ENCODE measurements at places on chromosomes 2 and 18.

GRCh38 chr18:59049721-59050660 is 89.7 kb upstream of the SEC11C start:
- DNase-seq = no peak

DNA sequence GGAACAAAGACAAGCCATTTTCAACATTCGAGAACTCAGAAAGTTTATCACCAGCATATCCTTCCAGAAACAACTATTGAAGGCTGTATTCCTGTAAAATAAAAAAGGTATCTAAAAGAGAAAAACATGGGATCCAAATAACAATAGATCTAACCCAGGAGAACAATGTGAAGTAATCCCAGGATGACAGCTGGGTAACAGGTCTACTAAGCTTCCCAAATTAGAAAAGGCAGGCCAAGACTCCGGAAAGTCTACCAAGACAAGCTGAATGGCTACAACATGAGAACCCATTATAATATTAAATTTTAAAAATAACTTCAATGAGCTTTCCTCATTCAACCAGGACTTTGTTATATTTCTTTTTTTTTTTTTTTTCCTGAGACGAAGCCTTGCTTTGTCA is 6.5 kb downstream of the PIAS2 start:
- no peak for DNase-seq

DNA sequence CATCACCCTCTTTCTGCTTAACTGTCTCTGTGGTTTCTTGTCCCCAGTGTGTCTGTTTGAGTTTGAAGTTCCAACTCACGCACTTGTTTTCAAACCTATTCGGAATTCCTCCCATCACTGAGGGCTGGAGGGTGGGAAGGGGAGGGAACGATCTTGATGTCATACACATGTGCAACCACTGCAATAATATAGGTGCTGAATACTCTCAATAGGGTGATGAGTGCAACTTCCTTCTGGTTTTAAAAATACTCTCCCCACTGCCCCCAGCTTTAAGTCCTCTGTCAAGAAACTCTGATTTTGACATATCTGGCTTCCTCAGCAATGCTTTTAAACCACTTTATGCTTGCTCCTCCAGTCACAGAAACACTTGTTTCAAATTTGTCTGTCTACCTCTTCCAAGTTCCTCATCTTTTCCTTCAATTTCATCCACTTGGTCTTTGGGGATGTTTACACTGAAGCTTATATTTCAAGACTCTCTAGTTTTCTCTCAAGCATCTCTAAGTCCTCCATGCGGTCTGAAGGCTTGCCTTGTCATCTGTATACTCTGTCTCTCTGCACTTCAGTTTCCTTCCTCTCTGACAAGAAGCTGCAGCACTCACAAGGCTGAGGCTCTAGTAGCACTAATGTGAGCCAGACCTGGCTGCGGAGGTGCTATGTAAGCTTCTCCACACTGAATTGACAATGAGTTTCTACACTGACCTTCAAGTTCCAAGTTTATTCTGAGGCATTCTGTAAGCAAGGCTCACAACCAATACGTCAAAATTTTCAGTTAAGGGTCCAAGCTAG is 422.3 kb downstream of the ZEB2 start:
- DNase-seq = no peak

DNA sequence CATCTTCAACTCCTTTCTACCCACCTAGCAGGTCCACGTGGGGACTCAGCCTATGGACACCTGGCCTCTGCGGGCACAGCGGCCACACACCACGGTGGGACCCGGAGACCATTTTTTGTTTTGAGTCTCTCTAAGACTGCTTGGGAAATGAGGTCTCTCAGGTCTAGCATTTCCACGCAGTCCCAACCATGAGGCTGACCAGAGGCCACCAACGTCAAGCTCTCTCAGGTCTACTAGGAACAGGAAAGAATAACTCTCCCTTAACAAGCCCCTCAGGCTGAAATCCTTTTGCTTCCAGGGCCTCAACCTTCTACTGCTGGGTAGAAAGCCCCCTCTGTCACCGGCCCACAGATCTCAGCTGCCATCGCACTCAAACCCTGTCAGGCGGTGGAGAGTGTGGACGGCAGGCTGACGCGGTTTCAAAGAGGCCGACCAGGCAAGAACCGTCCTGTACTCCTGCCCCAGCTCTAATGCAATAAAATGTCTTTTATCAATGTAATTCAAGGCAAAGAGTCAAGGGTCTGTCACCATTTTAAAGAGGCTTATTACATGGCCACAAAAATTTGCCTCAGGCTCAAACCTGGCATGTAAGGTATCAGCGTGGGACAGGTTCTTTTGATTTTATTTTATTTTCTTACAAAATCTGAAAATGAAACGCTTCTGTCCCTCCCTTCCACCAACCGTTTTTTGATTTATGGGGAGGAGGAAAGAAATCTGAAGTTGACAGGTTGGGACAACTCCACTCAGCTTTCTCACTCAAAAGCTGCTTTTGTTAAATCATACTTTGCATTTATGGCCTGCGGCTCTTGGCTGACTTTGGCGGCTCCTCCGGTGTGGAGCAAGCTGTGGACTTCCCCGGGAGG is 74.0 kb downstream of the BCL11A start:
- no peak for DNase-seq

- DNase-seq = no peak
These were observed 250.2 kb upstream of the MEX3C start for GRCh38 chr18:51447351-51448342.

DNA sequence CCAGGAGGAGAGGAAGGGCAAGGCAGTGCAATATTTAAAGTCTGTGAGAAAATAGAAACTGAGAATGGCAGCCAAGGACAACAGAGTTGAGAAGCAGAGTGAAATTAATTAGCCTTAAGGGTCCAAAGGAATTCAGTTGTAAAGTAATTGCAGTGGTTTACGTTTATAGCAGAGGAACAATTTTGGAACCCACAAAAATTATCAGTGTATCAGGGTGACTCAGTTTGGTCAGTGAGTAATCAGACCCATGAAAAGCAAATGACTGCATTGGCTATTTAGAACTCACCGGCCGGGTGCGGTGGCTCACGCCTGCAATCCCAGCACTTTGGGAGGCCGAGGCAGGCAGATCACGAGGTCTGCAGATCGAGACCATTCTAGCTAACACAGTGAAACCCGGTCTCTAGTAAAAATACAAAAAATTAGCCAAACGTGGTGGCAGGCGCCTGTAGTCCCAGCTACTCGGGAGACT is 245.8 kb upstream of the SLC39A10 start:
- DNase-seq = no peak

DNA sequence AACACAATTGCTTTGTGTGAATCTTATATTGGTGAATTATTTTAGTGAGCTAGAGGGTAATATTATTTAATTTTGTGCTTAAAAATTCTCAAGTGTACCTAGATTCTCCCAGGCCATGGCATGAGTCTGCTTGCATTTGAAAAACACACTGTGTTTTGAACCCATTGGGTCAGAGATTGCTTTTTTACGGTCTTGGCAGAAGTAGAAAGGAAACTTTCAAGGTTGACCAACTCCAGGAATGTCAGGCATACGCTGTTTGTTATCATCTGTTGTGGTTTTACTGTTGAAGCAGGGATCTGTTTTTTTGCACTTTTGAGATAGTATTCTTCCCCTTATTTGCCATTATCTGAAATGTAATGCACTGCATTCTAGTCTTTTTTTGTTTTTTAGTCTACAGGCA is 377.4 kb downstream of the RPRM start:
- no peak for DNase-seq

- DNase-seq = no peak
These were observed 398.7 kb upstream of the SALL3 start for GRCh38 chr18:78580835-78581339.

GRCh38 chr2:112831946-112832840 is 4.4 kb downstream of the IL1B start:
- DNase-seq = no peak

GRCh38 chr2:104861351-104862057 is 7.6 kb downstream of the POU3F3 start:
- no peak for DNase-seq

DNA sequence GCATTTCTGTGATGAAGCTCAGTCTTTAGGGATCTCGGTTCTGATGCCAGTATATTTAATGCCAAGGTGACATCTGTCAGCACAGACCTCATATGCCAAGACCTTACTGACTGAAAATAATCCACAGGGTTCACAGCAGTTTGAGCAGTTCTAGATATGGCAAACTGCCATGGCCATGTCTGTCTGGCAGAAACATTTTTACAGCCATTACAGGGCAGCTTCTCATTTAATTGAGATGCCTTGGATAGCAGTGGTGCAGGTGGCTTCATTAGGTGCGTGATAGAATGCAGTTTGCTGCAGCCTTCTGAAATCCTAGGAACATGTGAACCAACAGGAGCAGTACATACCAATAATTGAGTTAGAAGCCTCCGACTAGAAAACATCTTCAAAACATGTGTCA is 510.6 kb downstream of the XIRP2 start:
- no peak for DNase-seq

DNA sequence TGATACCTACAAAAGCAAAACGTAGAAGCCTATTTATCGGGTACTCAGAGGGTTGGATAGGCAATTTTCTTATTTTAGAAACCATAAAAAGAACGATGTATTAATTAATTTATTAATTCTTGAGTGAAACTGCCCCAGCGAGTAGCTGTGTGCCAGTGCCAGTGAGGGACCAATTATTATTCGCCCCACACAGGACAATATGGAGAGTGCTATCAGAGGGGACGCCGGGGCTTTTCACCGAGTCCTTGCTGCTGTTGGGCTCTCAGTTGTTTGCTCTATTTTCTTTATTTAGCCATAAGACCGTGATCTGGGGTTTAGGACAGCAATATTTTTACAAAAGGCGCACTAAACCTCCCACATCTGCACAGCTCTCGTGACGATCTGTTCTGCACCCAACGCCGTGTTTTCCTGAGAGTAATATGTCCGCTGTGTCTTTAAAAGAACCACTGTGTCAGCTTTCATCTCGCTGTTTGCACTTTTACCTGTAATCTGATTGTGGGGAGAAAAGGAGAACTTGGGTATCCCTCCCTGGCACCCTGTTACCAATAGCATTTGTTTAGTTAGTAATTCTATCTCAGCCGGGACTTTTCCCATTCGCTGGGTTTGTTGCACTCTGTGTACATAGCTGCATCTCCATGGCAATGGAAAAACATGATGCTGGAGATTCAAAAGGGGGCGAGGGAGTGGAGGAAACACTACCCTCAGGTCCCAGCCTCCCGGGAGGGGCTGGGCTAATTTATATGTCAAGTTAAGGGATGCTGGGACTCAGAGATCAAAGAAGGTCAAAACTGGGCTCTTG is 30.1 kb upstream of the ZNF516 start:
- no peak for DNase-seq

DNA sequence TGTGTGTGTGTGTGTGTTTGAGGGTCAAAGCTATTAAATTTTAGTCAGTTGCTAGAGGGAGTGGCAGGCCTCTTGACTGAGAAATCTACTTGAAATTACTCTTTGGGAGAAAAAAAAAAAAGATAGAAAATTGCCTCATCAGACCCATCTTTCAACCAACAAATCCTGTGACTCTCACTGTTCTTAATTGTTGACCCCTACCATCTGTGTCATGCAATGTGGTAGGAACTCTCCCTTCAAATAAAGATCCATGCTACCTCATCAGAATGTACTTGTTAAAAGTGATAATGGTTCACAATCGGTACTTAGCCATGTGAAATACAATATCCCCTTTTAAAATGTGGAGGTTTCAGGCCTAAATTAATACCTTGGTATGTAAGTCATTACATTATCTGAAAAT is 670.8 kb upstream of the FANCL start:
- DNase-seq = no peak

- DNase-seq = no peak
These were observed 92.7 kb upstream of the PARD3B start for GRCh38 chr2:204452464-204453023.

GRCh38 chr2:181374781-181375675 is 82.2 kb upstream of the ITGA4 start:
- peak; percentile 33 for DNase-seq

- DNase-seq = no peak
These were observed 30.9 kb upstream of the SERPINB12 start for GRCh38 chr18:63511285-63511684.

DNA sequence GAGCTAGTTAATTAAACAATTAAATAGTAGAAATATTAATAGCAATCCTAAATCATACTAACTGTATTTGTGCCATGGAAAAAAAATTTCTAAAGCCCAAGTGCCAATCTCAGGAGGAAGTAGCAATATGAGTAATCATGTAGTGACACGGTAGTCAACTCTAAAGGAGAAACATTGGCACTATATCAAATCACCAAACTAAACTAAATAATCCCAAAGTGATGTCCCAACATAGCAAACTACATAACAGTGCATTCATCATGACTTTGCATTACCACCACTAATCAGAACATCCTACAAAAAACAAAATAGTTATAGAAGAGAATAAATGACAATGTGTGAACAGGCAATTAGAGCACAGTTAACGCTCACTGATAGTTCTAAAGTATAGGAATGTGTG is 195.1 kb downstream of the EXOC6B start:
- DNase-seq = no peak

DNA sequence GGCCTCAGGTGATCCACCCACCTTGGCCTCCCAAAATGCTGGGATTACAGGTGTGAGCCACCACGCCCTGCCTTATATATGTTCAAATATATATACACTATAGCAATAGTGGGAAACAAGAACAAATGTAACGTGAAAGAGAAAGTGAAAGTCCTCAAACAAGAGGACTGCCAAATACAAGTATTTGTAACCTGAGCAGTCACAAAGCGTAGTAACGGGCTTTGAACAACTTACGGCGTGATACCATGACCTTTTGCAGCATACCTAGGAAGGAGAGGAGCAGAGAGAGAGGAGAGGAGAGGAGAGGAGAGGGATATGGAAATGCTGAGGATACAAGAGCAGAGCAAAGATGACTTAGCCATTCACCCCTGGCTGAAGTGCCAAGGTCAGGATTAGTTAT is 113.8 kb upstream of the RGPD4 start:
- peak; percentile 6 for DNase-seq

- DNase-seq = no peak
These were observed 98.4 kb upstream of the MYCN start for GRCh38 chr2:15841776-15842560.

DNA sequence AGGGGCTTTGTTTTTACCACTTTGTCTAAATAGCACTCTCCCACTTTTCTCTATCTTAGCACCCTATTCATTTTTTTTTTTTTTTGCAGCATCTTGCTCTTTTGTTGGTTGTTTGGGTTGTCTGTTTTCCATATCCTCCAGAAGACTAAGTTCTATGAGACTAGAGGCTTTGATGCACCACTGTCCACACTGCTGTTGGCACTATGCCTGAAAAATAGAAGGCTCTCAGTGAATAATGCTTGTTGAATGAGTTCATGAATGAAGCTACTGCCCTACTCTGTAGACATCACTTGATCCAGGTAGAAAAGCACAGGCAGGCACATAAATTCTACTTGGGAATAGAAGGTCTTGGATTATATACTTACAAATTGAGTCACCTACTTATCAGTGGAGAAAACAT is 7.3 kb downstream of the IL1A start:
- DNase-seq = no peak

GRCh38 chr2:5369510-5369909 is 322.7 kb upstream of the SOX11 start:
- DNase-seq = no peak

- no peak for DNase-seq
These were observed 39.5 kb downstream of the SH3BP4 start for GRCh38 chr2:234991290-234991689.

GRCh38 chr2:19474128-19474527 is 115.7 kb upstream of the OSR1 start:
- DNase-seq = peak; percentile 20
